Substantia nigra (tissue), 51 donors: ENCODE measurements at places on chromosomes 3 and 15.

DNA sequence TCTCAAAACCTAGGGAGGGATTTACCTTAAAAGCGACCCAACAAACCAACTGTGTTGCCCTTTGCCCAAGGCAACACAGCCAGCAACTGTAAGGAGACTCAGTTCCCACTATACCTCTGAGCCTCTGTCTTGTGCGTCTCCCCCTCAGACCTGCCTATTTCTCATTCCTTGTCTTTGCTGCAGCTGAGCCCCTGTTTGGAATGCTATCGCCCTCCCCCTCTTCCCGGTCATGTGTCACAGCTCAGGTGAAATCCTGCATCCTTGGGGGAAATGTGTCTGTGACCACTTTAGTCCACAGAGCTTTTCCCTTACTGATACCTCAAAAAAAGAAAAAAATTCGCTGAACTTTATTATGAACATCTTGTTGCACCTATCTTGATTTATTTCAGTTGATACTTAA, 52.0 kb upstream of the LRIG1 start:
- no peak for DNase-seq

- no peak for DNase-seq
Observed at GRCh38 chr3:77283108-77283507, 243.2 kb downstream of the ROBO2 start.

- DNase-seq, result no peak
Observed at GRCh38 chr15:84818261-84819131, 1.3 kb downstream of the ALPK3 start.

GRCh38 chr3:186483611-186484340, 60.4 kb downstream of the CRYGS start:
- no peak for DNase-seq

DNA sequence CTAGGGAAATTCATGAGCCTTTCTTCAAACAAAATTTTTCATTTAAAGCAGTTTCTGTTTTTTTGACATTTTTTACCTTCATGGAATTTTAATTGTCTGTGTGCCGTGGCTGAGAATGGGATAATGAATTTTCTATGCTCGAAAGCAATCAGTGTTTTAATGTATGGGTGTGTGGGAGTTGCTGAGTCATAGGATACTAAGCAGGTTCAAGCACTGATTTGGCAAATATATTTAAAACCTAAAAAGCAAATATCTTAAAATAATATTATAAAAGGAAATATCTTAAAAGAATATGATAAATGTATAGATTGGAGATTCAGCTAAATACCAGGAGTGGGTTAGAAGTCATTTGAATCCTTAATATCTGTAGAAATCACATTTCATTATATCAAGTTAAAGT, 173.6 kb upstream of the LRRFIP2 start:
- no peak for DNase-seq
